ENCODE measurements at places on chromosomes 7 and 10.

DNA sequence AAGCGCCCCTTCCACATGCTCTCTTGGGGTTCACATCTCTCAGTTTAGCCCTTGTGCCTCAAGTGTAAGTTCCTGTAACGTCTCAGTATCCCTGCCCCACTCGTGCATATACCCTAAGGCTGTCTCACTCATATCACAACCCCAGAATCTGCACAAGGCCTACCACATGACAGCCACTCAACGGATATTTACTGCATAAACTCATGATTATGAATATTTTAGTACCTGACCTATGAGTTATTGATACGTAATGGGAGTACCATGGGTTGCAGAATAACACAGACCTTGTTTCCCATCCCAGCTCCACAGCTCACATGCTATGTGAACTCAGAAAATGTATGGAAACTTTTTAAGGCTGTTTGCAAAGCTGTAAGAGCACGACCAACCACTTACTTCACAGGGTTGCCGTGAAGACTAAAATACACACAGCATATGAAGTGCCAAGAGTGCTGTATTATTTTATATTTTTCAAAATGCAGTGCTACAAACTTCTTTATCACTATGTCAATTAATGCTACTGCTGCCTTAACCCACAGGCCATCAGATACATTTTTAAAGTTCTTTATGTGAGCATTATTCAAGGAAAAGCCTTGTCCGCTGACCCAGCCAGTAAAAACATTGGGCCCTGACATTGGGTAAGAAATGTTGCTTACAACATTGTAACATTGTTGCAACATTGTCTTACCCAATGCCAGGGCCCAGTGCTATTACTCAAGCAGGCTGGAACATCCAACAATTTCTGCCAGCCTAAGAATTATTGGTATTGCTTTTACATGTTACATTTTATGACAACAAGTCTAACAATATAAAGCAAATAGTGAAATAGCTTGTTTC, 97.2 kb downstream of the JAZF1 start:
- no peak for DNase-seq

GRCh38 chr10:75815066-75815465, 383.6 kb downstream of the LRMDA start:
- no peak for DNase-seq

- no peak for DNase-seq
These were observed 4.7 kb upstream of the NRCAM start for GRCh38 chr7:108460964-108461363.

DNA sequence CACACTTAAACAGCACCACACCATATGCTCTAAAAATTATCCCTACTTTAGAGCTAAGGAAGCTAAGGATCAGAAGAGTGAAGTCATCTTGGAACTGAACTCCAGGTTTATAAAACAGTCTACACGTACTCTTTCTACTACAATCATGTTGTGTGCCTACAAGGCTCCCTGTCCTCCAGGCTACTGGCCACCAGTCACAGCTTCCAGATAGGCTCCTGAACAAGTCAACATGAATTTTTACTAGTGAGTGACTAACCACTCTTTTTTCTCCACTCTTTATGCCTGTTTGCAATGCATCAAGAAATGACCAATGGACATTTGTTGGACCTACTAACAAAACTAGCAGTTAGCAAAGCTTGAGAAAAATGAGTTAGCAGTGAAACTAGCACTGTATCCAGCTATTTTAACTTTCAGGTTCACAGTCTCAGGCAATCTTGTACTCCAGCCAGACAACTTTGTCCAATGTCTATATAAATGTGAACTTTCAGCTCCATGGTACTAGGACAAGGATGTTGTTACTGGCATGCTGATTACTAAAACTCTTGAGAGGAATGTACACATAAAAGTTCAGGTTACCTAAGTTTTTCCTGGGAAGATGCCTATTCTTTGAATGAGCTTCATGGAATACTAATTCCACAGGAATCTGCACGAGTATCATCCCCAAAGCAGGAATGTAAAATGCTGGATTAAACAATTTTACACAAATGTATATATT, 180.0 kb downstream of the BTAF1 start:
- DNase-seq: no peak

DNA sequence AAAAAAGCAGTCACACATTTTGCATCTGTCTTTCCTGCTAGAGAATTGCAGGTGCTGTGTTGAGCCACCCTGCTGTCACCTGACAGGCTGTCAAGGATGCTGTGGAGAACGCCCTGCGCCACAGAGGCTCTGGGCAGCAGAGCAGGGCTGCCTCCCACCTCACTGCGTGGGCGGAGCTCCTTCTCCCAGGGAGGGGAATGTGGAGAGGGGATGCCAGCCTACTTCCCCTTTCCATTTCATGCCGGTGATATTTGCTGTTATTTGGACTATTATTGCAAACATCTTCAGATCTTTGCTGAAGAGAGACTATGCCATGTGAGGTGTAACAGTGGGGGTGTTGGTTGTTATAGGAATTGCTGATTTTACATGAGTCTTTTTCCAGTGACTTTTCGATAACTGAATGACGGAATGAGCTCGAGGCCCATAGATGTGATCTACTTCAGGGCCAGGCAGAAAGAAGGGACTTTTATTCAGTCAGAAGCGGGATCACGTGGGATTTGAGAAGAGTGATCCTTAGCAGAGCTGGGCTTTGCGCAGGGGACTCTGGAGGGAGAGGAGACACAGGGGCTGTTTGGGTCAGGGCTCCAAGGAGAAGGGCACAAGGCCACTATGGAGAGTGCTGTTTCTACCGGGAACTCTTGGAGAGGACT, 13.6 kb upstream of the PRKAG2 start:
- DNase-seq: no peak

GRCh38 chr10:34078745-34079470, 736.2 kb downstream of the PARD3 start:
- no peak for DNase-seq

DNA sequence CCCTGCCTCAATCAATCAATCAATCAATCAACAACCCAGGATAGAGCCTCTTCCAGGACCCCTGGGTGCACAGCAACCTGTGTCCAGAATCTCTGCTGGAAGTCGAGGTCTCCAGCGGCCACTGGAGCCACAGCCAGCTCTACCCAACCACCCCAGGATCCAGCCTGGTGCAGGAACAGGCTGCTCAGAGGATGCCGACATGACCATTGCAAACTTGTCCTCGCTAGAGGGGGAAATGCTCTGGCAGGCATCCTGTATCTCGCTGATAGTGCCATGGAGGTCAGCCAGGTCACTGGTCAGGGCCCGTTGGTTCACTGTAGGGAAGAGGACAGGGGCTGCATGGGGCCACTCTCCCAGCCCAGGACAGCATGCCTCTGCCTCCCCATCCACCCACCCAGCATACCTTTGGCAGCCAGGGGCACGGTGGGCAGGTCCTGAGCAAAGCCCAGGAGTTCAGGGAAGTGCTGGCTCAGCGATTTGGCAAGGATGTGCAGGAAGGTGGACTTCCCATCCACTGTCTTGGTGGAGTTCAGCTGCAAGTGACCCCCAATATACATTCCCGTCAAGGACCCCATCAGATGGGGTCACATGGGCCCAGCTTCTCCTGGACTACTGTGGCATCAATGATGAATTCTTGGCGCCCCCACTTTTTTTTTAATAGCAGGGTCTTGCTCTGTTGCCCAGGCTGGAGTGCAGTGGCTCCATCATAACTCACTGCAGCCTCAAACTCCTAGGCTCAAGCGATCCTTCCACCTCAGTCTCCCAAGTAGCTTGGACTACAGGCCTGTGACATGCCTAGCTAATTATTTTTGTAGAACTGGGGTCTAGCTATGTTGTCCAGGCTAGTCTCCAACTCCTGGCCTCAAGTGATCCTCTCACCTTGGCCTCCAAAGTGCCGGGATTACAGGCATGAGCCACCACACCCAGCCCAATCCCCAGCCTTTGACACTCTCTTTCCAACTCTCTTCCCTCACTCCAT, 49.4 kb downstream of the GRID2IP start:
- DNase-seq: no peak

DNA sequence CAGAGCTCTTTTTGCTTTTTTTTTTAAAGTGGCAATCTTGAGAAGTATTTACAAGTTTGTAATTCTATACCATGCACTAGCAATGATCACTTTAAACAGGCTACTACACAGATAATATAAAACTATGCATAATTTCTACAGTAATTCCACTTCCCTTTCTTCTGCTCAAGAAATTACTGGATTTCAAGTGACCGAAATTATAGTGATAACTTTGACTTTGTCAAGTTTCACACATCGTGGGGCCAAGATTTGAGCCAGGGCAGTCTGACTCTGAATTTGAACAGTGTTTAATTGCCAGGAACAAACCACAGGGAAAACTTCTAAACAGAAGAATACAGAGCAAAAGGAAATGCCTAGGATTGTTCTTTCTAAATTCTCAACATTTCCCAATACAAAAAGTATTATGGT, 288.3 kb upstream of the MKLN1 start:
- DNase-seq: no peak

DNA sequence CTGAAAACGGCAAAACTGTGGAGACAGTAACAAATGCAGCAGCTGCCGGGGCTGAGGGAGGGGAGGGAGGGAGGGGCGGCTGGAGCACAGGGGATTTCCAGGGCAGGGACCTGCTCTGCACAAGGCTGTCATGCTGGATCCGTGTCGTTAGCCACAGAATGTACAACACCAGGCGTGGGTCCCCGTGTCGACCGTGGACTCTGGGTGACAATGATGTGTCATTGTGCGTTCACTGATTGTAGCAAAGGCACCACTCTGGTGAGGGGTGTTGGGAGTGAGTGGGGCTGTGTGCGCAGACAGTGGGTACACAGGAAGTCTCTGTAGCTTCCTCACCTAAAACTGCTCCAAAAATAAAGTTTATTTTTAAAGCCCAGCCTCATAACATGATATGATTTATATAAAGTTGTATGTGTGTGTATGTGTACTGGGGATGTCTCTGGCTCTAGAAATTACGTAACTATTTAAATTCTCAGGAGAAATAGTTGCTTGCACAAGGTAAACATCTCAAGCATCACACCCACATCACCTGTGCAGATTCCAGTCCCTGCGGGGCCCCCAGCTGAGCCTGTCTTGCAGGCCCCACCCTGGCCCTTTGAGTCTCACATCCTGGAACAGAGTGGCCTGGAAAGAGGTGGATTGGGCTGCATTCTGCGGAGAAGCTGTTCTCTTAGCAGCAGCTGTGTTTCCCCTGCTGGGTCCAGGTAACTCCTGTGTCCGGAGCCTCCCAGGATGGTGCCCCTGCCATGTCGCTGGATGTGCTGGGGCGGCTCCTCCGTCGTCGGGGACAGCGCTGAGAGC, 135.7 kb downstream of the DYNC2I1 start:
- DNase-seq: no peak

DNA sequence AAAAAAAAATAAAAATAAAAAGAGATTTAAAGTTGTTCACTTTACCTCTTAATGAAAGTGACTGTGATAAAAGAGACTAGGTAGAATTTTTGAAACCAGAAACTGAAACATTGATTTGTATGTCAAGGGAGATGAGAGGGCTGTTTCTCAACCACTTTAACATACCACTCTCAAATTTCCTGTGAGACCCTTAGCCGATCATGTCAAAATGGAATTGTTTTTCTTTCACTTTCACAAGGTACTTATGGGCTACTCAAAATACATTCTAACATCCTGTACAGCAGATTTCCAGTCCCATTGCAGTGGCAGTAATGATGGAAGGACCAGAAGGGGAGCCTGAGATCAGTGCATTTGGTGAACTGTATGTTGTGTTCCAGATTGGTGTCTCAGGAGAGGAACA, 261.2 kb downstream of the PPP1R3A start:
- no peak for DNase-seq

DNA sequence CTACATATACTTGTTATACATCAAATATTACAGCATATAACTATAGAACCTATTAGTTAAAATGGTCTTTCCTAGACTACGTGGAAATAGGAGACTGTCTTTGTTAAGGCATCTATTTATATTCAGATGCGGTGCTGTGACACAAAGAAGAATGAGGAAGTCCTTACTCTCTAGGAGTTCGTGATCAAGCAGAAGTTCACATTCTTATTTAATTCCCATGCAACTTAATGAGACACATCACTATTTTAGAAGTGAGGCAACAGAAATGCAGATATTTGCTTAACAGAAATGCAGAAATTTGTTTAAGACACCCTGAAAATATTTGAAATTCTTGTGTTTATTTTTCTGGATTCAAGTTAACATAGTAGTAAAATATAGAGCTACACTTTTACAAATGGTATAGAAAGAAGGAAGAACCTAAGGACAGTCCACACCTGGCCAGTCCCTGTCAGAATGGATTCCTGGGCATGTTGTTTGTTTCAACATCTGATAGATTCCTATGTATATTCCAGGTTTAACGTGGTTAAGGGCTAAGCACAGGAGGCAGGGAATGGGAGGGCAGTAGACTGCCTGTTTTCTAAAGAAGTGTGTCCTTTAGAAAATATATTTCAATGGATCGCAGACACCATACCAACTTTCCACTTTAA, 70.6 kb upstream of the NXPH1 start:
- no peak for DNase-seq

- DNase-seq: no peak
These were observed 144.2 kb downstream of the SPAG6 start for GRCh38 chr10:22489467-22489866.

- DNase-seq: no peak
These were observed 174.9 kb upstream of the NRP1 start for GRCh38 chr10:33509231-33509831.

DNA sequence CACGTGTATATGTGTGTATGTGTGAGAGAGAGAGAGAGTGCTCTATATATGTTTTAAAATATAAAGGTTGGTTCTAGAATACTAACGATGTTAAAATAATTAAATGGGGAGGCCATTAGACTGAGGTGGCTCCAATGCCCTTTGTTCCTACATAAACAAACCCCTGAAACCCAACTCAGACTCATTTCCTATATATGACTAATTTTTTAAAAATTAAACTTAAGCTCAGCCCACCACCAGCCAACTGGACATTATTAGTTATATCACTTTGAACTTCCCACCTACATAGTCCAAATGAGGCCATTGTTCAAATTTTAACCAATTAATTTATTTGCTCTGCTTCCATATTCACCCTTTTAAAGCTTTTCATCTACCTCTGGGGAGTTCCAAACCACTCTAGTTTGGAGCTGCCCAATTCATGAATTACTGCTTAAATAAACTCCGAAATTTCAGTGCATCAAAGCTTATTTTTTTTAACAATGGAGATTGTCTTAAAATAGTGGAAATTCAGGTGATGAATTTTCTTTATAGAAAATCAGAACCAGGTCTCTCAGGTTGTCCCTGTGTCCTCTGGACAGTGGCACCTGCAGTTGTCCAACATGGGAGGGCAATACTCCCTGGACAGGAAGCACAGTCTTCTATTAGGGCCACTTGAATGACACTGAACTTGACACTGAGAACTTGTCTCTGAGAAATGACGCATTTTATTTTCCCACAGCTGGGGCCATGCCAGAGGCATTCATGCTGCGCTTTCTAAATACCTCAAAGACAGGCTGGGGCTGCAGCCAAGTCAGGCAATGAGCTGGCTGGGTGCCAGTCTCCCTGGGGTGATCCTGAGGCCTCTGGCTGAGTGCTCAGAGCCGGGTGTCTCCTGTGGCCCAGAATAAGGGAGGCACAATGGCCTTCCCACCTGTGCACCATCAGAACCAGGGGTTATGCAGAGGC, 109.5 kb upstream of the TMEM72 start:
- DNase-seq: no peak
